ENCODE measurements at places on chromosomes 2 and 18.

DNA sequence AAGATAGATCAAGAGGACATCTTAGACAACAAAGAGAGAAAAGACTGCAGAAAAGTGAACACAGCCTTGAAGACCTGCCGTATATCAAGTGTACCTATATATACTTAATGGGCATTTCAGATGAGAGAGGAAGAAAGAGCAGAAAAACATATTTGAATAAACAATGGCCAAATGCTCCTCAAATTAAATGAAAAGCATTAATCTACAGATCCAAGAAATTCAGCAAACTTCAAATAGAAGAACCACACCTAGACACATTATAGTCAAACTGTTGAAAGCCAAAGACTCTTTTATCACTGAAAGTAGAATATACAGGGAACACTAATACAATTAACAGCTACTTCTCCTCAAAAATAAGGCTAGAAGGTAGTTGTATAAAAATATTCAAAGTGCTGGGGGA lies 18.7 kb upstream of the TTL start:
- DNase-seq, result no peak

- DNase-seq, result no peak
These were observed 58.5 kb downstream of the ACAA2 start for GRCh38 chr18:49754866-49755265.

DNA sequence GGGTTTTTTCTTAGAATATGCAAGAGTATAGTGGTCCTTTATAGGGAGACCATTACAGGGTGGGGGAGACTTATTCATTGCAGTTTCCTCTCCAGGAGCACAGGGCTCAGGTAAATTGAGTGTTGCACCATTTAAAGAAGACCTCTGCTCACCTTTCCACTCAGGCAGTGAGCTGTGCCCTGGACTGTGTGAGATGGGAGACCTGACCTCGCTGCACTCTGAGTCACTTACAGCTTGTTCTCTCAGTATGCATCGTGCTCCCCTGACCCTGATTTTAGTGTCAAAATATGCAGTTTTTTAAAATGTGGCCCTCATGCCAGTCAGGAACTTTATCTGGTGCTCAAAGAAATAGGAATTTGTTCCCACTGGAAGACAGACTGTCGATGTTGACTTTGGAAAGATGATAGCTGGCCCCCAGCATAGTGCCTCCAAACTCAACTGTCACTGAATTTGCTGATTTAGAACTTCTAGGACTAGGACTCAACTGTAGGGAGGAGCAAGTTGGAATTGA lies 146.7 kb upstream of the EPAS1 start:
- no peak for DNase-seq

DNA sequence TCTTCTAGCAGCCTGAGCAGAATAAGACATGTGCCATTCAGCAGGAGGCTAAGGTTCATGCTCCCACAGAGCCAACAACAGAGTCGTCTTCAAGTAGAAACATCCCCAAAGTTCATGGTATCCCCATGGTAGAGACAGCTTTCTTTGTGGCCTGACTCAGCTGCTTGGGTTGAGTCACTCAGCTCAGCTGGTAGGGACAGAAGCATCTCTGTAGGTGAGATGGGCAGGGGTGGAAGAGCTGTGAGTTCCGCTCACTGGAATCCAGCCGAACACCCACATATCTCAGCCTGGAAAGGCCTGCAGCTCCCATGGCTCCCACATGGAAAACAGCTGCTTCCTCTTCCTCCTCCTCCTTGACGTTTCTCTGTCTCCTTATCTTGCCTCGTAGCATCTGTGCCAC lies 792.7 kb downstream of the RNF144A start:
- DNase-seq, result peak; percentile 59

DNA sequence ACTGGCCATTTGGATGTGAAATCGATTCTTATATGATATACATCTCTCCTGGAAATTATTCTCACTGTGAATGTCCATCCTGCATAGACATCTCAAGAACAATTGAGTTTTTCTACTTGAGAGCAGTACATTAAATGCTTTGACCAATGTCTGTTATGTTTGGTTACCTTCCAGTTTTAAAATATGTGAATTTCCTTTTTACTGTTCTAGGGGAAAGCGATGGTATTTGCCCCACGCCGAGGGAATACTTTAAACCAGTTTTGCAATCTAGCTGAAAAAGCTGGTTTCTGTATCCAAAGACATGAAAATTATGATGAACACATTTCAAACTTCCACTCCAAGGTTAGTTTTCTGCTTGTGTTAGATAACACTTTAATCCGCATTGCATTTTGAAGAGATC lies 175.3 kb upstream of the SIX3 start:
- no peak for DNase-seq

GRCh38 chr2:29920631-29921559 lies 491 bp downstream of the ALK start:
- DNase-seq, result peak; percentile 8

GRCh38 chr2:132037527-132038178 lies 124.1 kb downstream of the ANKRD30BL start:
- DNase-seq, result no peak

- DNase-seq, result peak; percentile 50
These were observed 65.7 kb downstream of the TRABD2A start for GRCh38 chr2:84815146-84815545.

DNA sequence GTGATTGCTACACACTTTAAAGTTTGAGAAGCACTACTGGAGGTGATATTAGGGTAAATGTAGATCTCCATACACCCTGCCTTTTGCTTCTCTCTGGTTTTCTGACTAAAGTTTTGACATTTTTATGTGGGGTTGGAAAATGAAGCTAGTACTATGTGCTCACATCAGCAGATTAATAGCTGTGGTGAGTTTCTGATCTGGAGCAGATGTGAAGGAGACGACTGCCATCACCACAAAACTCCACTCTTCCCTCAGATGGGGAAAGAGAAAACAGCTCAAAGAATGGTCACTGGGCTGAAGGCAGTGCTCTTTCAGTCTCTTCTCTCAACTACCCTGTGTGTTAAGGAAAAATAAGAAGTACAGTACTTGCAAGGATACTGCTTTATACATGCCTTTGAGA lies 37.2 kb downstream of the PLEKHA3 start:
- DNase-seq, result peak; percentile 80

GRCh38 chr18:46484971-46485370 lies 172.0 kb downstream of the LOXHD1 start:
- DNase-seq, result no peak

GRCh38 chr2:46493971-46494250 lies 14.5 kb downstream of the TMEM247 start:
- no peak for DNase-seq

GRCh38 chr18:51017140-51017879 lies 12.7 kb upstream of the SMAD4 start:
- DNase-seq, result no peak

GRCh38 chr2:40734797-40735196 lies 282.9 kb upstream of the SLC8A1 start:
- peak; percentile 82 for DNase-seq

- peak; percentile 77 for DNase-seq
These were observed 10.2 kb upstream of the THNSL2 start for GRCh38 chr2:88159955-88160415.

DNA sequence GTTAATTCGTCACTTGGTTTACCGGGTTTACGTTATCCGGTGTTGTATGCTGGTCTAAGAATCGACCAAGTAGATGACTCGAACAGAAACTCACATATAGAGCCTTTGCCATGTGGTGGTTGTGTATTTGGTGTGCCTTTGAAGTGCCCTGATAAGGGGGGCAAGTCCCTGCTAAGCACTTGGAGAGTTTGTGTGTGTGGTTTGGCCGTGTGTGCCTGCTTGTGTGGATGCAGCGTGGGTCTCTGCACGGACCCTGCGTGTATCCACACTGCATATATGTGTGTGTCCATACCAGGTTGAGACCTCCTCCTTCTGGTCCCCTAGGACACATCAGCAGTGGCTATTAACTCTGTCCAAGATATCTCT lies 2.4 kb upstream of the CELF4 start:
- no peak for DNase-seq

- DNase-seq, result no peak
These were observed 33.5 kb upstream of the ATG16L1 start for GRCh38 chr2:233217892-233218377.

DNA sequence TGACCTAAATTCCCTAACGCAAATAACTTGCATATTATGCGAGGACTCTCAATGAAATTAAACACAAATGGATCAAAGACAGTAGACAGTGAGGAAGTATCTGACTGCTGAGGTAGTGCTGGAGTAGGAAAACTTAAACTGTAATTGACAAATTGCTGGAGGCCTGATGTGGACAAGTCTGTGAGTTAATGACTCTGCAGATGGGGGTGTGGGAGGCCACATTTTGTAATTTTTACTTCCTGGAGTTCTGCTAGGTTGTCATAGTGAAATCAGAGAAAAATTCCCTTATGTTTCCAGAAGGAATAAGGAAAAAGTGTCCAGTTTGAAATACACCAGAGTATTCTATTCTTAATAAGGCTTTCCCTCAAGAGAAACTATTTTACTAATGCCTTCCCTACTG lies 333.0 kb upstream of the CNTNAP5 start:
- no peak for DNase-seq

DNA sequence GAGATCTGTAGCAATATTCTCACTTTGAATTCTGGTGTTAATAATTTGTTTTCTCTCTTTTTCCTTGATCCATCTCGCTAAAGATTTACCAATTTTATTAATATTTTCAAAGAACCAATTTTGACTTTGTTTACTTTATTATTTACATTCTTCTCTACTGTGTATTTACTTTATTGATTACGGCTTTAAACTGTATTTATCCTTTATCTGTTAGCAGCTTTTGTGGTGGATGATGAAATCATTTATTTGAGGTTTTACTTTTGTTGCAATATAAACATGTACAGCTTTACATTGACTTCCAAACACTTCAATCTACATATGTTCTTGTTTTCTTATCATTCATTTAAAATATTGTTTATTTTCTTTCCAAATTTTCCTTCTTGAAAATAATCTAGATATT lies 719.9 kb downstream of the ADCYAP1 start:
- no peak for DNase-seq

Measured in AG10803 (cell line).